Cortex of kidney (tissue), 1 donor: ENCODE measurements at places on chromosomes 2 and 18.

GRCh38 chr2:130890941-130891669 lies 54.4 kb downstream of the ARHGEF4 start:
- DNase-seq = no peak

DNA sequence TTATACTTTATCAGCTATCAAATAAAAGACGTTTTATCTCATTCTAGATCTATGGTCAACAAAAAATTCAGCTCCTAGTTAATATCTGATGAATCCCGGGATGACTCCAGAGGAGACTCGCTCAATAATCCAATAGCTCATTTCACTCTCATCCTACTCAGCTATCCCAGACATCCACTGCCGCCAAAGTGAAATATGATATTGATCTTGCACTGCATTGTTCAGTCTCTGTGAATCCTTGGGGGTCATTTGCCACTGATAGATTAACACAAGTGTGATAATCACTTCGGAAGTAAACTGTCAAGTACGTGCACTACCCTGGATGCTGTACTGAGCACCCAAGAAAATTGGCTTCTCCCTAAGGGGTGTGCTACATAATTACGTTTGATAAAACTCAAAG lies 249.1 kb downstream of the SUCLG1 start:
- no peak for DNase-seq

DNA sequence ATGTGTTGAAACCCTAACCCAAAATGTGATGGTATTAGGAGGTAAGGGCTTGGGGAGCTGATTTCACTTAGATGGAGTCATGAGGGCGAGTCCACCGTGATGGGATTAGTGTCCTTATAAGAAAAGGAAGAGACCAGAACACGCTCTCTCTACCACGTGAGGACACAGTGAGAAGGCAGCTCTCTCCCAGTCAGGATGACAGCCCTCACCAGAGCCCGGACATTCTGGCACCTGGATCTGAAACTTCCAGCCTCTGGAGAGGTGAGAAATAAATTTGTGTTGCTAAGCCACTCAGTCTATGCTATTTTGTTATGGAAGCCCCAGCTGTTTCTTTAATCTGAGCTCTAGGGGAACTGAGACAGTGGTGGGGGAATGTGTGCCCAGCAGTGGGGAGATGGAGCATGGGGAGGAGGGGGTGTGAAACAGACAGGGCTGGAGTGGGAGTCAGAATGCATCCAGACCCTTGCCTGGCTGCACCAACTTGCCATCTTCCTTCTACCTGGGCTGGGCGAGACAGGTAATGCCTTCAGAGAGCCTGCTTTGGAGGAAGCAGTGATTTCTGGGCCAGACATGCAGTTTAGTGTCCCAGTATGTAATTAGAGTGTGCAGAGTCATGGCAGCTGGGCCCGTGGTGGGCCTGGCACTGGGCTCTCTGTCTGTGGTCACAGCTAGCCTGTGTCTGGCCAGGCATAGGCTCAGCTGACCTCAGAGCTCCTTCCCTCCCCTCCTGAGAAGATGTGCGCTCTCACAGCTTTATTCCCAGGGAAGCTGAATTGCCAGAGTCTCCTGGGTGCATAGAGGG lies 38.1 kb downstream of the RHOB start:
- DNase-seq = no peak

DNA sequence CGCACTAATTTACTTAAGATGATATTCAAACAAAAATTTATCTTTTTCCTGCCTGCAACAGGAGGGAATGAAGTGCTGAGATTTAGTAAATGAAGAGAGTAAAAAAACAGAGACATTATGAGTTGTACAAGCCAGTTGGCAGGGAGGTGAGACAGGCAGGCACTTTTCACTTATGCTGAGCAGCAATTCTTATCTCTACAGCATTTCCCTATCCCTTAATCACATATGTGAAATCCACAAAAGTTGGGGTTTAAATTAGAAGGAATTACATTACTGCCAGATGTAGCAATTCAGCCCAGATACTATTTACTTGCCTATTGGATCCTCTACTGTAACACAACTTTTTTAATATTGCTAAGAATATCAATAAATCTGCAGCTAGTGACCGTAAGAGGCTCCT lies 314.2 kb upstream of the LRP1B start:
- DNase-seq = no peak
